ENCODE measurements at places on chromosomes 16 and 17. TPM values are rescaled to one million over a fixed set of nuclear protein-coding genes. Genes with fewer than 3 reads are reported as not detected.

DNA sequence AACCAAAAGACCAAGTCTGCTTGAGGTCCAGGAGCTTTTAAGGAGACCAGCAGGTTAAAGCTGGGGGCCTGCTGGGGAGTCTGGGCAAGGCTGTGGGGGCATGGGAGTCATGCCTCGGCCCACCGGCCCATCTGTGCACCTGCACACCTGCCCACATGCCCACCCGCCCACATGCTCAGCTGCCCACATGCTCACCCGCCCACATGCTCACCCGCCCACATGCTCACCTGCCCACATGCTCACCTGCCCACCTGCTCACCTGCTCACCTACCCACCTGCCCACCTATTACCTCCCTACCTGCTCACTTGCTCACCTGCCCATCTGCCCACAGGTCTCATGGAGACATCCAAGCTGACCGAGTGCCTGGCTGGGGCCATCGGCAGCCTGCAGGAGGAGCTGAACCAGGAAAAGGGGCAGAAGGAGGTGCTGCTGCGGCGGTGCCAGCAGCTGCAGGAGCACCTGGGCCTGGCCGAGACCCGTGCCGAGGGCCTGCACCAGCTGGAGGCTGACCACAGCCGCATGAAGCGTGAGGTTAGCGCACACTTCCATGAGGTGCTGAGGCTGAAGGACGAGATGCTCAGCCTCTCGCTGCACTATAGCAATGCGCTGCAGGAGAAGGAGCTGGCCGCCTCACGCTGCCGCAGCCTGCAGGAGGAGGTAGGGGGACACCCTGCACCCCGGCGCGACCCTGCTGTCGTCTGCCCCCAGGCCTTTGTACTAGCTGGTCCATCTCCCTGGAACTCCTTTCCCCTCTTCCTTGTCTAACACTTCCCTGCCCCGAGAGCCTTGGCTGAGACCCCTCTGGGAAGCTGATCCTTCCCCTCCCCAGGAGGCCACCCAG lies 14.0 kb downstream of the CARD14 start:
- H3K4me3 ChIP-seq: no peak overlapping the region
- H3K27me3 ChIP-seq: no peaks in the 10 kb centered on the region
- DNase-seq: no peak
- no peaks in the 10 kb centered on the region for H3K4me1 ChIP-seq
- H3K27ac ChIP-seq: no peak overlapping the region

GRCh38 chr17:61247439-61247838 lies 152.2 kb upstream of the TBX2 start:
- H3K27ac ChIP-seq: no peak overlapping the region
- H3K4me3 ChIP-seq: no peak overlapping the region
- H3K4me1 ChIP-seq: peaks cover 7% of the 10 kb centered on the region
- no peaks in the 10 kb centered on the region for H3K27me3 ChIP-seq
- H3K36me3 ChIP-seq: no peaks in the 10 kb centered on the region

GRCh38 chr17:1584167-1584566 lies 21.6 kb upstream of the PITPNA start:
- no peaks in the 10 kb centered on the region for H3K4me1 ChIP-seq
- H3K36me3 ChIP-seq: no peaks in the 10 kb centered on the region
- no peaks in the 10 kb centered on the region for H3K27me3 ChIP-seq
- DNase-seq: no peak

DNA sequence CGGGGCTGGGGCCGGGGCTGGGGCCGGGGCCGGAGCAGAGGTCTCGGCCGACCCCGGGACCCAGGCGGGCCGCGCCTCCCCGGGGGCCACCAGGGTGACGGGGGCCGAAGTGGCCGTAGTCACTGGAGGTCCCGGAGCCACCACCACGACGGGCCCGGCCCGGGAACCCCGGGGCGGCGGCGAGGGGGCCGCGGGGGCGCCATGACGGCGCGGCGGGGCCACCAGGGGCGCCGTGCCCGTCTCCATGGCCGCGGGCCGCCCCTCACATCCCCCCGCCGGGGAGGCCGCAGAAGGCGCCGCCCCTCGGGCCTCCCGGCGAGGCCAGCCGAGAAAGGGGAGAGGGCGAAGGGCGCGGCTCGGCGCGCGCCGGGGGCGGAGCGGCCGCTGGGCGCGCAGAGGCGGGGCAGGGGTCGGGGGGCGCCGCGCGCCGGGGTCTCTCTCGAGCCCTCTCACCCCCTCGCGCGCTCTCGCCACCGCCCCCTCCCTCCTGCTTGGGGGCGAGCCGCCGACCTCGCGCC lies 297 bp downstream of the TBC1D10B start:
- H3K36me3 ChIP-seq: peaks cover 16% of the 10 kb centered on the region
- peak overlapping the region; percentile 94 for H3K4me3 ChIP-seq

- peaks cover 5% of the 10 kb centered on the region for H3K27me3 ChIP-seq
- DNase-seq: peak; percentile 53
- H3K36me3 ChIP-seq: no peaks in the 10 kb centered on the region
- H3K4me1 ChIP-seq: peaks cover 6% of the 10 kb centered on the region
- no peak overlapping the region for H3K27ac ChIP-seq
- H3K4me3 ChIP-seq: no peak overlapping the region
These were observed 500 bp downstream of the COX6A2 start for GRCh38 chr16:31427441-31428278.

- H3K4me1 ChIP-seq: peaks cover 21% of the 10 kb centered on the region
- H3K27ac ChIP-seq: no peak overlapping the region
- DNase-seq: no peak
- H3K36me3 ChIP-seq: peaks cover 6% of the 10 kb centered on the region
- no peak overlapping the region for H3K4me3 ChIP-seq
- no peaks in the 10 kb centered on the region for H3K27me3 ChIP-seq
These were observed 117.6 kb upstream of the CACNG3 start for GRCh38 chr16:24138575-24138974.

- peak; percentile 37 for DNase-seq
- H3K36me3 ChIP-seq: no peaks in the 10 kb centered on the region
- no peak overlapping the region for H3K4me3 ChIP-seq
- peaks cover 29% of the 10 kb centered on the region for H3K4me1 ChIP-seq
- no peak overlapping the region for H3K27ac ChIP-seq
These were observed 11.7 kb upstream of the COTL1 start for GRCh38 chr16:84629580-84629979.

DNA sequence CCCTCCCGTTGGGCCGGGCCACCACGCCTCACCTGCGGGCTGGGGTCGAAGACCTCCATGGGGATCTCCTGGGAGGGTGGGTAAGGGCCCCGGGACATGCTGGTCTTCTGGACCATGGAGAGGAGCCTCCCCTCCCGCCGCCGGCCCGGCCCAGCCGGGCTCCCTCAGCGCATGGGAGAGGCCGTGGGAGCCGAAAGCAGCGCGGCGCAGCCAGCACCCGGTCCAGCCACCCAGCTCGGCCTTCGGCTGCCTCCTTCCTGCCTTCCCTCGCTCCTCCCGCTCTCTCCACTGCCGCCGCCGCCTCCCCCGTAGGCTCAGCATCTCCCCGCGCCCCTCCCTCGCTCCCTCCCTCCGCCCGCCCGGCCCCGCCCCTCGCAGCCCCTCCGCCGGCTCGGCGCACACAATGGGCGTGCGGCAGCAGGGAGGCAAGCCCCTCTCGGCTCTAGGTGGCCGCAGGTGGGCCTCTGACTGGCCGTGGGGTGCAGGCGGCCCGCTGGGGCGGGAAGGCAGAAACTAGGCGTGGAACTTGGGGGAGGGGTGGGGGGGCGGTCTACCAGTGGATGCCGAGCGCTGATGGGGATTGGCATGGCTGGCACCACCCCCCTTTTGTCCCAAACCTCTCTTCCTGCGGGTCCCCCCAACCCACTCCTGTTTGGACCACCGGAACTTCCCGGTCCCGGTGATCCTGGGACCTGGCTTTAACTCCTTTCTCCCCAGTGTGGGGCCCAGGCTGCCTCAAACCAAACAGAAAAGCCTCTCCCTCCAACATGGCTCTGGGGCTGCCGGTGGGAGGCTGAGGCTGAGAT lies at the start of gene CACNB1:
Gene CACNB1 (minus strand): TSS at position 290 of the 806 bp plus-strand sequence. CDS start 174 bp downstream, at position 116.
- H3K27ac ChIP-seq: peak within 1 kb of the TSS; percentile 99
- H3K27me3 ChIP-seq: no peaks in the 10 kb centered on the region
- peaks cover 40% of the 10 kb centered on the region for H3K4me1 ChIP-seq
- peak within 1 kb of the TSS; percentile 86 for H3K4me3 ChIP-seq
- DNase-seq: peak; percentile 73

DNA sequence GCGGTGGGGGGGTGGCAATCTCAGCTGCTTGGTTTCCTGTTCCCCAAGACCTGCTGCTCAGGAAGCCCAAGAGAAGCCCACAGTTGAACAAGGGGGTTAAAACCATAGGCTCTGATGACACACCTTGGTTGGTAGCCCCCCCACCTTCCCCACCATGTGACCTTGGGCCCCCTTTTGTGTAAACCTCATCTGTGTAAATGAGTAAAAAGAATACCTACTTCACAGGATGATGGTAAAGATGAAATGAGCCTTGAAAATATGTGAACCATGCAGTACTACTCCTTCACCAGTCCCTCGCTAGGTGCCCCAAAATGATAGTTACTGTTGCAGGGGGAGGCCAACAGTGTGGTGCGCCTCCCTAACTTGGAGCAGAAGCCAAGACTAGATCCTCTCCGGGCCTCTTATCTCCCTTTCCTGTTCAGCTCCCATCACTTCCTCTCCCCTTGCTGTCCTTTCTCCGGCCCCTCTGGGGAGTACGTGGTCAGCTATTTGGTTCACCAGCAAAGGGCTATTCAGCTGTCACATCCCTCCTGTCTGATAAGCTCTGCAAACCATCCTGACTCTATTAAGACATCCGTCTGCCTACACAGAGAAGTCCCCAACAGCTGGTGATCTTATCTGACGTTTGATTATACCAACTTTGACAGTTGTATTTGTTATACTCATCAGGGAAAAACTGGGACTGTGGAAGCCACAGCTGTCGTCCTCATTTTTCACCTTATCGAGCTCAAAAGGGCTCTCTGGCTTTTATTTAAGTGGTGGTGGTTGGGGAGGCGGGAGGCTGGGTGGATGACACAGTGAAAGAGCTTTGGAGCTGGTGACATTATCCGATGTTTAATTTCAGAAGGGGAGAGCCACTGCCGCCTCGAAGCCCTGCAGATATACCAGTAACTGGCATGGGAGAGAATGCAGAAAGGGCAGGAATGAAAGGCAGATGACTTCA lies 19.9 kb downstream of the DCAKD start:
- peaks cover 26% of the 10 kb centered on the region for H3K36me3 ChIP-seq
- H3K4me1 ChIP-seq: no peaks in the 10 kb centered on the region
- H3K4me3 ChIP-seq: no peak overlapping the region
- no peak overlapping the region for H3K27ac ChIP-seq

DNA sequence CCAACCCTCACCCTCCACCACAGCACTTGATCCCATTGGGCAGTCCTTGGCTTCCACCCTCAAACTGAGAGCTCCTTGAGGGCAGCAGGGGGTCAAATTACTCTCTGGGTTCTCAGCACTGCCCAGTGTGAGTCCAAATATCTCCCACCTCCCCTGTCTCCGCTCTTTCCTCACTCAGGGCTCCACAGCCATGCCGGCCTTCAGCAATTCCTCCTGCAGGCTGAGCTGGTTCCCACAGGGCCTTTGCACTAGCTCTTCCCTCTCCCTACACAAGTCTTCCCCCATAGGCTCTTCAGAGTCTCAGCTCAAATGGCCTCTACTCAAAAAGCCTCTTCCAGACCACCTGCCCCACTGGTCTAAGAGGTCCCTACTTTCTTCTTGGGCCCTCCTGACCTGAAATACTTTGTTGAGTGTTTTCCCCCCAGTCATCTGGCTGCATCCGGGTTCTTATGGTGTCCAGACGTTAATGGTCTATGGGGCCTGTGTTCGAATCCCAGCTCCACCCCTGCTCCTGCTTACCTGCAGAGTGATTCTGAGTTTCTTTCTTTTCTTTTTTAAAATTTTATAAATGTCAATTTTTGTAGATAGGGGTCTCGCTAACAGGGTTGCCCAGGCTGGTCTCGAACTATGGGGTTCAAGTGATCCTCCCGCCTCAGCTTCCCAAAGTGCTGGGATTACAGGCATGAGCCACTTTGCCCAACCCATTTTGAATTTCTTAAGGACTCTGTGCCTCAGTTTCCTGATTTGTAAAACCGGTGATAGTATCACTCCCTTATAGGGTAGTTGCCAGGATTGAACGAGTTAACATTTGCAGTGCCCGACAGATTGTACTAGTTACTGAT lies 973 bp upstream of the IL4R start:
- H3K27ac ChIP-seq: peak overlapping the region; percentile 89
- peak overlapping the region; percentile 84 for H3K4me3 ChIP-seq
- DNase-seq: no peak
- H3K36me3 ChIP-seq: peaks cover 26% of the 10 kb centered on the region
- H3K4me1 ChIP-seq: peaks cover 35% of the 10 kb centered on the region

DNA sequence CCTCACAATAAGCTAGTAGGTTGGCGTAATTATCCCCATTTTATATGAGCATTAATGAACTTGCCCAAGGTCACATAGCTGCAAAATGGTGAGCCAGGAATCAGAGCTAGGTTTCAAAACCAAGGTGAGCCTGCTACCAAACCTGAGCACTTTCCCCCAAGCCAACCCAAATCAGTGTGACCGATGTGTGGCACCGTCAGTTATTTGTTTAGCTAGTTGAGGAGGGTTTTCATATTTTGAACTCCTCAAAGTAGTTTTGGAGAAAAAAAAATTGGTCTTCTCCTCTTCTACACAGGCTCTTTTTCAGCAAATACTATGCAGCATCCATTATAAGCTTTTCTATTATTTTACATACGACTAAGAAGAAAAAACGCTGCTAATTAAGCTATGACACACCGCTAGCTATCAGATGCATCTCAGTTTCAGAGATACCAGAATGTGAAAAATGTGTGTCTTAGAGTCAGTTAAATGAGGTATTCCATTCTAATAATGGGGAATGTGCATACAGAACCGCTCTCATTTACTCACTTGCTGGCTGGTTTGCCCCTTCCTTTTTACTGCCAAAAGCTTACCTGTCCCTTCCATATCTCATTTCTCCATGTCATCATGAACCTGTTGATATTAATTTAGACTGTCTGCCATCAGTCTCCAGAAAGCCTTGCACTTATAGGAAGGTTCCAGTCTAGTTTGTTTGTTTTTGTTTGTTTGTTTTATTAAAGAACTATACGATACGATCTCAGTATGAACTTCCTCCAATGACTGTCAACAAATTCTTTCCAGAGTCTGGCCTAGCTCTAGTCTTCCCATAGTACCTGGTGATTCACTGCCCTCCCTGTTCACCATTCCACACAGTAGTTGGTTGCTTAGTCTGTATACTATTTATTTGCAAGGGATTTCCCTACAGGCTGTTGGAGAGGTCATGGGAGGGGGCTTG lies 2.2 kb upstream of the TBX4 start:
- H3K27ac ChIP-seq: no peak overlapping the region
- H3K4me3 ChIP-seq: no peak overlapping the region
- no peaks in the 10 kb centered on the region for H3K36me3 ChIP-seq
- no peak for DNase-seq
- peaks cover 18% of the 10 kb centered on the region for H3K4me1 ChIP-seq

GRCh38 chr17:17382971-17383370 lies 79.8 kb downstream of the NT5M start:
- no peak for DNase-seq
- H3K36me3 ChIP-seq: no peaks in the 10 kb centered on the region
- no peak overlapping the region for H3K4me3 ChIP-seq
- H3K27ac ChIP-seq: no peak overlapping the region
- no peaks in the 10 kb centered on the region for H3K4me1 ChIP-seq

- H3K4me3 ChIP-seq: no peak overlapping the region
- H3K36me3 ChIP-seq: no peaks in the 10 kb centered on the region
- H3K27me3 ChIP-seq: peaks cover 3% of the 10 kb centered on the region
These were observed 6.8 kb downstream of the ZG16B start for GRCh38 chr16:2836646-2837508.

- peaks cover 3% of the 10 kb centered on the region for H3K4me1 ChIP-seq
- H3K36me3 ChIP-seq: no peaks in the 10 kb centered on the region
- peaks cover 20% of the 10 kb centered on the region for H3K27me3 ChIP-seq
- no peak for DNase-seq
These were observed 22.0 kb downstream of the SALL1 start for GRCh38 chr16:51129105-51129504.

The CD300LB gene
- not detected for total RNA-seq

The KRTAP17-1 gene
- total RNA-seq: not detected

The HOXB9 gene
- total RNA-seq: 6.7 TPM

The SCN4A gene
- total RNA-seq: 0.10 TPM

The PRAC2 gene
- not detected for total RNA-seq

The CX3CL1 gene
- not detected for total RNA-seq

The TBC1D24 gene
- 8.1 TPM for total RNA-seq
